AG09309 (cell line): ENCODE measurements at places on chromosomes 5 and 9.

- no peak for DNase-seq
These were observed 111.3 kb upstream of the GNA14 start for GRCh38 chr9:77759391-77759790.

DNA sequence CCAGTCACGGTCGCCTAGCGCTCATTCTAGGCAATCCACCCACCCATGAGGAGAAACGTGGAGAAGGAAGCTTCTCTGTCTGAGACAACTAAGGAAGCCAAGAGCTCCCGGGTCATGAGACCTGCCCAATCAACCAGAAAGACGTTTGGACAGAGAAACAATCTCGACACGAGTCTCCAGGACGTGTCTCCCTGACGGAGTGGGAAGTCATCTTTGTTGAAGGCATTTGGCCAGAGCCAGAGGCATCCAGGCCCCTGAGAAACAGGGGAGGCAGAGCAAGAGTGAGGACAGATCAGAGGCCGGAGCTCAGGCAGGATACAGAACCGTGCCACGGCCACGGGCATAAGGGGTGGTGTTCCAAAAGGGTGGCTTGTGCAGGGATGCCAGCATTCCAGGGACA, 479.0 kb downstream of the SPATA31A7 start:
- DNase-seq: no peak

GRCh38 chr5:84430863-84431663, 46.4 kb upstream of the EDIL3 start:
- no peak for DNase-seq

DNA sequence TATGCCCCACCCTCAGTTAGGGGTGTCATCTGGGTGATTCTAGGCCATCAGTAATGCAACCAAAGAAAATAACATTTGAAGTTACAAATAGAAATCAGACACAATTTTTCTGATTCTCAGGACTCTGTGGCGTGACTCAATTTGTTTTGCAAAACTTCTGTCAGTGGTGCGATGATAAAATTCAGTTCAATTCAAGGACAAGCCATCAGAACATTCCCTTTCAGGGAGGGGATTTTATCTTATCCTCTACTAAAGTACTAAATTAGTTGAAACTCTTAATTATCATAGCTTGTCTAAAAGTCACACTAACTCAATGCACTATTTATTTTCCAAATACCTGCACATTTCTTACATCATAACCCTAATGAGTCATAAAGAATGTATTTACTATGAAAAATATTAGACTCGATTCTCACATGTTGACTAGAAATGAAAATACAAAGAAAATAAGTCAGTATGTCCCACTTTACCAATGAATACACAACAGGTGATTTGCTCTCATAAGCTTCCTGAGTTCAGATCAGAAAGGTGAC, 28.2 kb downstream of the HTR4 start:
- DNase-seq: no peak

DNA sequence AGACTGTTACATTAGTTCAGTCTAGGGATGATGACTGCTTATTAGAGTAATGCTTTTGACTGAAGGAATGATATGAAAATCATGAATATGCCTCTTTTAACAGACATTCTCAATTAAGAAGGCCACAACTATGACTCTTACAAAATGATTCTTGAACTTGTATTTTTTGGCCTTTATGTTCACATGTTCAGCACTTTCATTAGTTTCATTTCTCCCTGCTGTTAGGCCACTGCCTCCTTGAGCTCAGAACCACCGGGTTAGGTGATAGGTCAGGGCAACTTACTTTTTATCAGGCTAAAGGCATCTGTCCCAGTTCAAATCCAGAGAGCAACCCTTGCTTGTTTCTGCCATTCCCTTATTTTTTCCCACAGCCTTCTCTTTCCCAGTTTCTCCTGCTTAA, 235.2 kb upstream of the ELL2 start:
- no peak for DNase-seq

DNA sequence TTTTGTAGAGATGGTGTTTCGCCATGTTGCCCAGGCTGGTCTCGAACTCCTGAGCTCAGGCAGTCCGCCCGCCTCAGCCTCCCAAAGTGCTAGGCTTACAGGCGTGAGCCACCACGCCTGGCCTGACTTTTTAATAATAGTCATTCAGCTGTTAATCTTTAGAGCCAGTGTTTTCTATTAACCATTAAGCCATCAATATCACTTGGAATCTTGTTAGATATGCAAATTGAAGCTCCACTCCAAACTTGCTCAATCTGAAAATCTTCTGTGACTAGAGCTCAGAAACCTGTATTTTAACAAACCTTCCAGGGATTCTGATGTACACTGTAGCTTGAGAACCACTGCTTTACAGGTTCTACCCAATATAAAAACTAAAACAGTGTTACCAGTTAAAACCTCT, 113.5 kb downstream of the CDC42SE2 start:
- DNase-seq: no peak

DNA sequence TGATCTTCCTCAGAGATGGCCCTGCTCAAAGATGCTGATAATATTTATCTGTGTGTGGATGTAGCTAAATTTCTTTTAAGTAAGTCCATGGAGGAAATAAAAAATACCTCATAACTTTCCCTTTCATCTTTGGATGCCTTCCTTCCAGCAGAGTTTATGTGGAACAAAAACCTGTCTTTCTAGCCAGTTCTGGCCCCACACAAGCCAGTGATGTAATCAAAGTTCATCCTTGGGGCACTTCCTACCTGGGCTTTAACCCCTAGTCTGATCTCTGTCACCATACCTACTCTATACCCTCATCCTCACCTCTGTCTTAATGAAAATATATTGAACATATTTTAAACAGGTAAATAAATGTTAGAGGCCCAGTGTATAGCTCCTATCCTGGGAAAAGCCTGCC, 39.8 kb upstream of the RASGRF2 start:
- no peak for DNase-seq

DNA sequence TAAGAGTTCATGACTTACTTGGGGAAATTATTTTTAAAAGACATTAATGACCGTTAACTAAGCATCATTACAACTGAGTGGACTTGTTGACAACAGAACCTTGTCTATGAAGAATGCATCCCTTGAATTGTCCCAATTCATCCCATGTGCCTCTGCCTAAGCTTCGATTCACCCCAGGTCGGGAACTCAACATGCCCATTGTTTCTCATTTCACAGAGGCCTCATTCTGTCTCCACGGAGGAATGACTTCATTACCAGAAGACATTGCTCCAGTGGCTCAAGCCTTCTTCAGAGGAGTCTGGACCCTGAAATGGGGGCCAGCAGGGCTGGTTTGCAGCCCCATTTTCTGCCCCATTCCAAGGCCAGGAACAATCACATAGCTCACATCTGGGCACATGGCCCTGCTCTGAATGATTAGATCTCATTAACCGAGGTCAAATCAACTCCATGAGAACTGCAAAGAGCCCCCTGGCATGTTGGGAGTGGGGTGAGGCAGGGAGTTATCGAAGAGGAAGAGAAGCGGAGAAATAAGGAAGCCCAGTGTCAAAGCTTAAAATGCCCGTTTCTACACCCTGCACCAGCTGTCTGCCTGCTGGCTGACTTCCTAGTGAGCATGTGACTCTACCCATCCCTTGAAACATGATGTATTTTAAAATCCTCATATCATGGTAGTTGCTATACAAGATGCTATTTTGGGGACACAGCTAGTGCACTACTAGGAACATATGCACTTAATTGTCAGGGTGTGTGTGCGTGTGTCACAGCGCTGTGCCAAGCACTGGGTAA, 137.3 kb downstream of the LHFPL2 start:
- DNase-seq: no peak

- DNase-seq: no peak
These were observed 65.5 kb downstream of the MAP1B start for GRCh38 chr5:72172786-72173185.

DNA sequence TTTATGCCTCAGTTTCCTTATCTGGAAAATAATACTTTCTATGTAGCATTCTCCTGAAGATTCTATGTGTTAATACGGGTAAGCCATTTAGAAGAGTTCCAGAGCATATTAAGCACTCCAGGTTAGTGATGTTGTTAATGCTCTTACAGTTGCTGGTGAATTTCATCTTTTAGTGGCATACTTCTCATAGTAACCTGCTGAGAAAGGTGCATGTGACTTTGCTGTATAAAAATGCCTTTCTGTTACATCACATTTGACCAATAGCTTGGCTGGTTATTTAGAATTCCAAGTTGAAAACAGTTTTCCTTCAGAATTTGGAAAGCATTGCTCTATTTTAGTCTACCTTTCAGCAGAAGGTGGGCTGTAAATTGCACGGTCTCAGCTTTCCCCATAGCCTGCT, 27.2 kb downstream of the GCNT1 start:
- no peak for DNase-seq

DNA sequence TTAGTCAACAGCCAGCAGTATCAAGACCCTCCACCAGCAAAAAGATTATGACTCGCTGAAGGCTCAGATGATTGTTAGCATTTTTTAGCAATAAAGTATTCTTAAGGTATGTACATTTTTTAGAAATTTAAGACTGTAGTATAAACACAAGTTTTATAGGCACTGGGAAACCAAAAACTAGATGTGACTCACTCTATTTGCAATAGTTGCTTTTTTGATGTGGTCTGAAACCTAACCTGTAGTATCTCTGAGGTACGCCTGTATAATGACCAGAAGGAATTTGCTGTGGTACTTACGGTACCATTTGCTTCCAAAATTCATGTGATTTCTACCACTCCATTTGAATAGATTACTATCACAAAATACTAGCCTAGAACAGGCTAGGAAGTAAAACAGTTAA, 60.8 kb downstream of the WDR41 start:
- DNase-seq: peak; percentile 59

DNA sequence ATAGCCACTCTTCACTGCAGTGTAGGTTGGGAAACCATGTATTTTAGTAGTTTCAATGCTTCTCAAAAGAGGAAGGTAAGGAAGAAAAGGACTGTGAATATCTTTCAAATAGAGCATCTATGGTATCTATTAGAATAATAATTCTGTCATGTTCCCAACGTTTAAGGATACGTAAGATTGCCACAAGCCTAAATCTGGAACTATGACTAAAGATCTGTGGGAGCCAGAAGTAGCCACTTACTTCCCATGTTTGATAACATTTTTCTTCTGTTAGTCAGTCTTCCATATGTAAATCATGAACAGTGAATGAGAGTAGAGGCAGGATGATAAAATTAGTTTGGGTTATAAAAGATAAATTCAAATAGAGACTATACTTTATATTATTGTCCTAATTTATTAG, 16.3 kb upstream of the MROH2B start:
- no peak for DNase-seq

DNA sequence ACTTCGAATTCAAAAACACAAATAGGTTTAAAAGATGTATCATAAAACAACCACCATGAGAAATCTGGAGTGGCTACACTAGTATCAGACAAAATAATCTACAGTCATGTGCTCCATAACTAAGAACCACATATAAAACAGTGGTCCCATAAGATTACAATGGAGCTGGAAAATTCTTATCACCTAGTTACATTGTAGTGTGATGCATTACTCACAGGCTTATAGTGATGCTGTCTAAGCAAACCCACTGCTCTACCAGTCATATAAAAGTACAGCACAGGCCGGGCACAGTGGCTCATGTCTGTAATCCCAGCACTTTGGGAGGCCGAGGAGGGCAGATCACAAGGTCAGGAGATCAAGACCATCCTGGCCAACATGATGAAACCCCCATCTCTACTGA, 160.1 kb downstream of the ROR2 start:
- DNase-seq: no peak

- no peak for DNase-seq
These were observed 114.0 kb downstream of the PIP5K1B start for GRCh38 chr9:68819065-68819464.

DNA sequence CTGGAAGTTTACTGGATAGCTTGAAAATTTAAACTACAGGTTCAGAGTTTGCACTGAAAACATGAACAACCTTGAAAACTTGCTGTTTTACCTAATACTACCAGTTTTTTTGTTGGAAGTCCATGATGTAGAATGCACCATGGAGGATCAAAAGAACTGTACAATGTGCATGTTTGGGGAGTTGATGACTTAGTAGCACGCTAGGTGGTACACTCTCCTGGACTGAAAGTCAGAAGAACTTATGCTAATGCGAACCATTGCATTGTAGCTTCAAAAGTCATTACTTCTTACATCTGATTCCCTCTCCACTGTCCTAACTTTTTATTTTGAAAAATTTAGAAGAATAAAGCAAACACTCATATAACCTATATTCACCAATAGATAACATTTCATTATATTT, 211.0 kb downstream of the OSTF1 start:
- DNase-seq: no peak

- no peak for DNase-seq
These were observed 33.9 kb upstream of the RAD23B start for GRCh38 chr9:107249131-107249533.

GRCh38 chr9:132486706-132487350, 76.8 kb downstream of the CFAP77 start:
- DNase-seq: no peak

- DNase-seq: peak; percentile 3
These were observed 1.7 kb upstream of the AIF1L start for GRCh38 chr9:131094622-131095021.

DNA sequence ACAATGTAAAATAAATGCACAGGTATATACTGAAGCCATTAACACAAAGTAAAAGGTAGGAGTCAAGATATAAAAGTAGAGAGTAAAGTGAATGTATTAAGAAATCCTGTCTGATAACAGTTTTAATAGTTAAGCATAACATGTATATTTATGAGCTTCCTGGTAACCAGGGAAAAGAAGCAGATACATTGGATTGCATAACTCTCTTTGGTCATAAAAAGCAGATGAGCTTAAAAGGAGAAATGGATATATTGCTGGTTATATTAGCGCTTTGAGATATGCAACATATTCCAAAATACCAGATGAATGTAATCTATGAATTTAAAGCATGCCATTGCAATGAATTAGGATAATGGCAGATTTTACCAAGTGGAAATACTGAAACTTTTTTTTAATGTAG, 6.2 kb upstream of the TNFSF8 start:
- DNase-seq: no peak

GRCh38 chr5:72157625-72157962, 50.3 kb downstream of the MAP1B start:
- DNase-seq: no peak

- no peak for DNase-seq
These were observed 9.4 kb downstream of the TSC1 start for GRCh38 chr9:132935026-132935425.

DNA sequence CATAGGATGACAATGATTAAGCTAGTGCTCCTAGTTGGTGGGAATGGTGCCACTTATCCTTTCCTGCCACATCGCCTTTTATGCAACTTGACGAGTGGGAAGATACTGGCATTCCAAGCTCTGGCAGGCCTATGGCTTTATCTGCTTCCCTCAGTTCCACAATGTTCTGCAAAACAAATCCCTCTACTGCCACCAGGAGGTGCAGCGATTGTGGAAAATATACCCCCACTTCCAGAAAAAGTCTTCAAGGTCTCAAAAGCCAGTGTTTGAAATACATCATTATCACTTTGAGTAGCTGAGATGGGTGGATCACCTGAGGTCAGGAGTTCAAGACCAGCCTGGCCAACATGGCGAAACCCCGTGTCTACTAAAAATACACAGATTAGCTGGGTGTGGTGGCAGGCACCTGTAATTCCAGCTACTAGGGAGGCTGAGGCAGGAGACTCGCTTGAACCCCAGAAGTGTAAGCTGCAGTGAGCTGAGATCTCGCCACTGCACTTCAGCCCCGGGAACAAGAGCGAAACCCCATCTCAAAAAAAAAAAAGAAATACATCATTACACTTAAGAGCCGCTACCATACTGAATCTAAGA, 3.4 kb downstream of the CLINT1 start:
- peak; percentile 54 for DNase-seq
